HS-27A (cell line): ENCODE measurements at places on chromosomes 3 and 15.

- no peak for DNase-seq
Measured at GRCh38 chr3:59257506-59257905, 207.7 kb upstream of the CFAP20DC start.

DNA sequence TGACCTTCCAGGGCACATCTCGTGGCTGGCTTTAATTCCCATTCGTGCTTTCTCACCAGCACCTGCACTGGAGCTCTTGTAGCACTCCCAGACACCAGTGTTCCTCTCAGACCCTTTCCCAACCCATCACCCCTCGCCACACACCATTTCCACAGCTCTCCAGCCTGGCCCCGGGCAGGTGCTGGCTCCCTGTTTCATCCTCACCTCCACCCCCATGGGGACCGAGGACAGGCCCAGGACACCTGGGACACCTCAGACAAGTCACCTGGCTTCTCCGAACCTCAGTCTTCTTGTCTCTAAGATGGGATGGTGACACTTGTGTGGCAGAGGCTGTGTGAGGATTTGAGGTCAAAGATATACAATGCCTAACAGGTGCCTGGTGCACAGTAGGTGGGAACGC lies 27.4 kb upstream of the GP9 start:
- no peak for DNase-seq

DNA sequence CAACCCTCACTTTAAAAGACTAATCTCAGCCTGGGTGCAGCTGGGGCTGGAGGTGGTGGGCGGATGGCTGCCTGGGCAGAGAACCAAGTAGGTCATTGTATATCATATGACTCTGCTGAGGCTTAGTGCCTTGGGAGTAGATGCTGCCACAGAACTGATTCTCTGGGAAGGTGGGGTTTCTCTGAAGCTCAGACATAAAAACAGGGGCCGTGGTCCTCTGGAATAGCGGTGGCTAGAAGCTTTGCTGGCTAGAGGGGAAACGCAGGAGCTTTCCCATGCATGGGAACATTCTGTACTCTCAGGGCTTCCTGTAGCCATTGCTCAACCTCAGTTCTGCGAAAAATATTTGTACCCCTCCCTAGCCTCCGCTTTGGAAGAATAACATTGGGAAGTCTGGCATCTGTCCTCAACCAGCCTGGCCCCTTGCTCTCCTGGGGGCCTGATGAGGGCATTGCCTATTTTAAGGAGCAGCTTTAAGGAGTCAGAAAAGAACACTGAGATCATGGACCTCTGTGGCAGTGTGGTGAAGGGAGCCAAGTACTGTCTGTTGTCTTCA lies 14.7 kb downstream of the TIMP4 start:
- no peak for DNase-seq

- DNase-seq = no peak
Measured at GRCh38 chr3:100782906-100783305, 73.6 kb downstream of the TFG start.

GRCh38 chr3:158465074-158465473 lies 105.9 kb upstream of the MLF1 start:
- no peak for DNase-seq

- no peak for DNase-seq
Measured at GRCh38 chr15:70048198-70048565, 49.5 kb downstream of the TLE3 start.

GRCh38 chr15:63163217-63163616 lies 5.9 kb upstream of the RPS27L start:
- no peak for DNase-seq

- peak; percentile 92 for DNase-seq
Measured at GRCh38 chr15:101251830-101252820, at the start of gene CHSY1. TSS of gene CHSY1 (minus strand) at chr15:101252048. CDS start at chr15:101251456, 592 bp downstream.

DNA sequence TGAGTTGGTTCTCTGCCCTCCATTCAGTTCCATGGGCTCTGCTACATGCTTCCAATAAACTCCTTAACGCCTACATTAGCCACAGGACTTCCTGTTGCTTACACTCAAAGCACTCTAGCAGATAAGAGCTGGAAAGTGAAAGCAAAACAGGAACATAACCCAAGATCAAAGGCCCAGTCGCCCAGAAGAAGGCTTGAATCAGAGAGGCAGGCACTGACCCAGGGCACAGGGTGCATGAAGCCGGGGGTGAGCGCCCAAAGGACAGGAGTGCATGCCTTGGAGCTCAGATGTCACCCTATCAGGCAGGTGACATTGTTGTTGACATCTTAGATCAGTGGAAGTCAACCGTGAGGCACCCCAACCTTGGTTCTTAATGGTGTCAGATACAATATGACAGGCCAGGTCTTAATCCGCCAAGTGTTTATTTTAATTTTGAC lies 235.1 kb downstream of the UACA start:
- DNase-seq = no peak

DNA sequence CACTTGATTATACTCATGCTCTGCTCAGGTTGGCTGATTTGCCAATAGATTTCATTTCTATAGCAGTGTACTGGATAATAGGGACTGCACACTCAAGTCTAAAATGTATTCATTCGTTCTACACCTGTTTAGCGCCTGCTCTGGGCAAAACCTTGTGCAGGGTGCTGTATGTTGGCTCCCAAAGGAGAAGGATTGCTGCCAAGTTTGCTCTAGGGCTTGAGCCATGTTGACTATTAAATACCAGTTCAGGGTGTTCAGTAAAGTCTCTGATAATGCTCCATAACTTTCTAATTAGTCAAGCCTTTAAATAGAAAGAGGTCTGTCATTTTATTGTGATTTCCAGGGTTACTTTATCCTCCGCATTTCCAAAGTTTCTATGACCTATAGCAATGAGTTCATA lies 470.2 kb downstream of the MAGI1 start:
- DNase-seq = no peak

- no peak for DNase-seq
Measured at GRCh38 chr3:46666453-46666845, 27.0 kb downstream of the ALS2CL start.

DNA sequence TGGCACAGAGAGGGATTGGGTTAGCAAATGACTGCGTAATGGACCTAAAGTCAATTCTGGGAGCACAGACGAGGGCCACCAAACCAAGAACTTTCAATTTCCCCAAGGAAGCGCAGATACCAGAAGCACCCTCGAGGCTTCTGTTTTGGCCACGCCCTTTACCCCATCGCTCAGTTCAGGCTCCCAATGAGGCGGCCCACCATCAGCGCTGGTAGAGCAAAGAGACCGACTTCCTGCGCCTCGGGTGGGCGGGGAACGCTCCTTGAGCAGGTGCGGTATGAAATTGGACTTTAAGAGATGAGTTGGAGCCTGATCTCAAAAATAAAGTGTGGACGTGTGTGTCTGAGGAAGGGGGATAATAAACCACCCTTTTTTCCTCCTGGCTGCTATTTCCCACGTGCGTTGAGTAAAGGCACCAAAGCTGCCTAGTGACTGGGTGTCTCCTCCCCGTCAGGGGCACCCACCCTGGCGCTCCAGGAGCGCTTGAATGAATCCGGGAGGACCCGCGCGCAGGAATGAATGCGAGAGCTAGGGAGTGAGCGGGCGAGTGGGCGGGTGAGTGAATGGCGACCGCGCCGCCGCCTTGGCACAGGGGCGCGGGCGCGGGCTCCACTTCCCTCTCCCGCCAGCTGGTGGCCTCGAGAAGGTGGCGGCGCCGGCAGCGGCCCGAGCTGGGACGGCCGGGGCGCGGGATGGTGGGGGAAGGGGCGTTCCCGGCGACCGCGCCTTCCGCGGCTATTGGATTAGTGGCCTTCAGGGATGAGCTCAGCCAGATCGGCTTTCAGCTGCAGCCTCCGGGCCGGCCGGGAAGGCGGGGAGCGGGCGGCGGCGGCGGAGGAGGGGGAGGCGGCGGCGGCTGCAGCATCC lies at the start of gene SPSB4:
SPSB4 (plus strand) TSS at position 772 of the 867 bp plus-strand sequence. CDS start 14,758 bp downstream, outside the sequence.
- no peak for DNase-seq

- no peak for DNase-seq
Measured at GRCh38 chr3:166472015-166472414, 634.8 kb upstream of the BCHE start.

GRCh38 chr3:12194669-12195161 lies 36.0 kb upstream of the TIMP4 start:
- DNase-seq = no peak

- peak; percentile 40 for DNase-seq
Measured at GRCh38 chr3:142828703-142829305, 60.1 kb downstream of the PCOLCE2 start.

DNA sequence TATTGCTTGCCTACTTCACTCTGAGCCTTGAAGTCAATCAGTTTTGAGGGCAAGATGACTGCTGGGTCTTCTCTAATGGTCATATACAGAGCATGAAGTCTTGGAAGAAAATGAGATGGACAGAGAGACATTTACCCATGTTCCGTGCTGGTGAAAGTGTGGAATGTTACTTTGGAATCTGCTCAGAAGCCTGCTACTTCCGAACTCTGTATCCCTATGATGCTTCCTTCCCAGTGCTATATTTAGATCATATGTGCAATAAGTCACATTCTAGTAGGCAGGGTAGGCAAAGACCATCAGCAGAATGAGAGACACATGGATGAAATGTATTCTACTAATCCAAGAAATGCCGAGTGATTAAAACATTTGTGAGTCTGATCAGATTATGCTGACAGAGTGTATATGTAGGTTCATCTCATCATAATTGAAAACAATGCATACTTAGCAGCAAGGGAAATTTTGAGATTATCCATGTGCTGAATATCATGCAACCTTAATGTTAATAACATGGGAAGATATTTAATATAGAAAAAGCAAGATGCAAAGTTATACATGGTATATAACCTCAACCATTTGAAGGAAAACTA lies 60.5 kb downstream of the RAB7A start:
- DNase-seq = no peak

- no peak for DNase-seq
Measured at GRCh38 chr15:50558012-50558411, 11.5 kb upstream of the USP50 start.

DNA sequence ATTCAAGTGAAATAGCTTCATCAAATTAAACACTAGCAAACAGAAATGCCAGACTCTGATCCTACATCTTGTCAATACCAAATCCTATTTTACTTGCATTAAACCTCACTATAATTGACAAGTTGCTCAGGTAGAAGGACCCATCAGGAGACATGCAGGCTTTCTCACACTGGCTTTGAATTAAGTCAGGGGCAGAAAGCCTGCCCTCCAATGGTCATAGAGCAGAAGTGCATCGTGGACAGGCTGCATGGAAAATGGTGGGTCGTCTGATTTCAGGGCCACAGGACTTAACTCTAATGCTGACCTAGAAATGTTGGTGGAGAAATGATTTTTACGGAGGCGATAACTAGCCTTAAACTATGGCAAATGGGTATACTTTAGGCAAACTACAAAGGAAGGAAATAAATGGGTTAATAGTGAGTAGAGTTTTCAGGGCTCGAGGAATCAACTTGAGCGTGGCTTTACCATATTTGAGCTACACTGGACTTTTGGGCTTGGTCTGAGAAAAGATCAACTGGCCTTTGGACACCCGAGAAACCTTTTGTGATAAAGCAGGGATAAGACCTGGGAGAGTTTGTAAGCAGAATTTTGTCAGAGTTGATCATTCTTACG lies 283.9 kb downstream of the GRM7 start:
- no peak for DNase-seq

DNA sequence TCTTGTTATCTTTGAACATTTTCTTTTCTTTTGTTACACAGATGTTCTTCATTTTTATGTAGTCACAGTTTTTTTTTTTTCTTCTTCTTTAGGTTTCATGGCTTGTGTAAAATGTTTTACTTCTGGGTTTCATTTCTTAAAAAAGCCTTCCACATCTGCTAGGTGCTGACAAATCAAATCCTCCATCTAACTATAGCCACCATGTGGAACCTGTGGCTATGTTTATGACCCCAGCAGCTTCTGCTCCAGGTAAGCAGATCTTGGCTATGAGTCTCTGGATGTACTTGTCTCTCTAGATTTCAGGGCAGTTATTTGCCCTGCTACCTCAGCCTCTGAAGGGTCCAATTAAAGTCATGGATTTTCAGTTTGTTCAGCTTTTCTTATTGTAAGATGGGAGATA lies 44.5 kb downstream of the OXSM start:
- DNase-seq = no peak

GRCh38 chr3:123840961-123841360 lies 43.2 kb downstream of the MYLK start:
- no peak for DNase-seq

DNA sequence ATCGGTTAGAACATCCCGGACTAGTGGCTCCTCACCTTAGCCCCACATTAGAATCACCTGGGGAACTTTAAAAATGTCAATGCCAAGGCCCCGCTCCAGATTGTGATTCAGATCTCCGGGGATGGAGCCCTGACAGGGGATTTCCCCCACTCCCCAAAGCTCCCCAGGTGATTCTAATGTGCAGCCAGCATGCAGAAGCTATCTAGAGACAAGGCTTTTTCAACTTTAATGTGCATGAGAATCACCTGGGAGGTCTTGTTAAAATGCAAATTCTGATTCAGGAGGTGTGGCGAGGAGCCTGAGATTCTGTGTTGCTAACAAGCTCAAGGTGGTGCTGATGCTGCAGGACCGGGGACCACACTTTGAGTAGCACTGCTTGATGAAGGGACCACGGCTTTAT lies 156.7 kb downstream of the RAB11A start:
- DNase-seq = no peak

- DNase-seq = no peak
Measured at GRCh38 chr3:69009559-69010410, 3.7 kb downstream of the EOGT start.

GRCh38 chr3:16086690-16087089 lies 87.8 kb upstream of the GALNT15 start:
- DNase-seq = no peak

- DNase-seq = no peak
Measured at GRCh38 chr3:42906070-42906847, at the start of gene ZNF662. TSS of gene ZNF662 (plus strand) at chr3:42906142. CDS start at chr3:42908115, 1,973 bp downstream.

DNA sequence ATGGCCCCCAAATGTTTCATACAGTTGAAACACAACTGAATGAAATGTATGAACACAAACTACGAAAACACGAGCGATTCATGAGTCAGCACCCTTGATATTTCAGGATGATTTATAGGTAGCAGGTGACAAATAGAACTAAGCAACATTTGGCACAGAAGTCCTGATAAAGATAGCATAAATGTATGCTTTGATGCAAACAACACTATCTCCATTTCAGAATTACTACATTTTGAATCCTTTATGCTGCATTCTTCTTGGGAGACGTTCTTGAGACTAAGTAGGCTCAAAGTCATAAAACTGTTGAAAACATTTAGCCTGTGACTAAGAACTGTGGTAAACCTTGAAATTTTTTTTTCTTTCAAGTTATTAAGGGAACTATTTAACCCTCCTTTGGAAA lies 200.3 kb upstream of the ICE2 start:
- no peak for DNase-seq

DNA sequence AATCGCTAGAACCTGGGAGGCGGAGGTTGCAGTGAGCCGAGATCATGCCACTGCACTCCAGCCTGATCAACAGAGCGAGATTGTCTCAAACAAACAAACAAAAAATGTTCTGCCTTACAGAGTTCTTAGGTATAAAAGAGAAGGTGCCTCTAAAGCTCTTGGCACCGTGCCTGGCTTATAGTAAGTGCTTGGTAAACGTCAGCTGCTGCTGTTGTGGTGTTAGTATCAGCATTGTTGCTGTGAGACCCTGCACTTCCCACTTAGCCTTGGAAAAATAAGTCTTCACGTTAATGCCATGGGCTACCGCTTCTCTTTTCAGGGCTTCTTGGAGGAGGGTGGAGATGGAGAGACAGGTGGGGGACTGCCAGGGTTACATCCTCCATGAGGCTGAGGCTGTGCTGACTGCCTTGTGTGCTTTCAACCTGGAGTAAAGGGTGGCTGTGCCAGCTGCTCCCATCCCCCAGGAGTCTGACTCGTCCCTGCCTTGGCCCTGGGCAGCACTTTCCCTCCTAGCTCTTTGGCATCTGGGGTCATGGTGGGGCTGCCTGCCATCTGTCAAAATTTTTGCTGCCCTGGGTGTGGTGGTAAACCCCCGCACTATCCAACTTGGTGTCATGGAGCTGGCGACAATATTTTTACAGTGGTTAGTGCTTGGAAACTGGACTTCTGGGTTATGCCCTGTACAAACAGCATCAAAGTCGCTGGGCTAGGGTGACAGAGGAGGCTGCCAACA lies 17.8 kb downstream of the FLNB start:
- DNase-seq = no peak
